Neural crest cell (in vitro differentiated cells): ENCODE measurements at places on chromosomes 13 and 19.

DNA sequence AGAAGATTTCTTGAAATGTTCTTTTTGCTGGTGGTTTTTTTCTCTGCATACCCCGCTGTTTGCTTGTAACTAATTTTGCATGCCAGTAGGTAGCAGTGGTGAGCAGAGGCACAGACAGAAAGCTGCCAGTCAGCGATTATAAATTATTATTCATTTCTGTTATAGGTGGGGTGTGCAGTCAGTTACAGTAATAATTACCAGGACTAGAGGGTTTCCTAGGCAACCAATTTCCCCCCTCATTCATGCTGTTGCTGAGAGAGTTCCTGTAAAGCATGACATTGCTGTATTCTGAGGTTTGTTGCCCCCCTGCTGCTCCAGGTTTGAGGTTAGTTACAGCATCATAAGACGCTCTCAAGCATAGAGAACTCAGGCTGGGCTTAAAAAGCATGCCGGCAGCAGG, 104.5 kb downstream of the URI1 start:
- no peak for DNase-seq

- DNase-seq, result no peak
Measured at GRCh38 chr13:112971288-112971643, 2.3 kb downstream of the MCF2L start.

GRCh38 chr13:108917581-108917980, 288.2 kb downstream of the MYO16 start:
- DNase-seq, result no peak

- no peak for DNase-seq
Measured at GRCh38 chr13:65378943-65379519, 1851.1 kb downstream of the PCDH9 start.

- DNase-seq, result no peak
Measured at GRCh38 chr13:109971456-109972090, 185.2 kb upstream of the IRS2 start.

GRCh38 chr19:40718774-40719391, 2.0 kb downstream of the ITPKC start:
- no peak for DNase-seq

- peak; percentile 52 for DNase-seq
Measured at GRCh38 chr19:33219261-33219815, 6.3 kb downstream of the SLC7A10 start.

DNA sequence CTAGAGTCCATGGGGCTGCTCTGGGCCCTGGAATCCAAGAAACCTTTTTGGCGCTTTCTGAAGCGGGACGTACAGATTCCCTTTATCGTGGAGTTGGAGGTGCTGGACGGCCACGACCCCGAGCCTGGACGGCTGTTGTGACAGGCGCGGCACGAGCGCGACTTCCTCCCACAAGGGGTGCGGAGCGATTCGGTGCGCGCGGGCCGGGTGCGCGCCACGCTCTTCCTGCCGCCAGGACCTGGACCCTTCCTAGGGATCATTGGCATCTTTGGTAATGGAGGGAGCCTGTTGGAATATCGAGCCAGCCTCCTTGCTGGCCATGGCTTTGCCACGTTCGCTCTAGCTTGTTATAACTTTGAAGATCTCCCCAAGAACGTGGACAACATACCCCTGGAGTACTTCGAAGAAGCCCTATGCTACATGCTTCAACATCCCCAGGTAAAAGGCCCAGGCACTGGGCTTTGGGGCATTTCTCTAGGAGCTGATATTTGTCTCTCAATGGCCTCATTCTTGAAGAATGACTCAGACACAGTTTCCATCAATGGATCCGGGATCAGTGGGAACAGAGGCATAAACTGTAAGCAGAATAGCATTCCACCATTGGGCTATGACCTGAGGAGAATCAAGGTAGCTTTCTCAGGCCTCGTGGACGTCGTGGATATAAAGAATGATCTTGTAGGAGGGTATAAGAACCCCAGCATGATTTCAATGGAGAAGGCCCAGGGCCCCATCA, 3.5 kb upstream of the ZFP82 start:
- DNase-seq, result no peak

DNA sequence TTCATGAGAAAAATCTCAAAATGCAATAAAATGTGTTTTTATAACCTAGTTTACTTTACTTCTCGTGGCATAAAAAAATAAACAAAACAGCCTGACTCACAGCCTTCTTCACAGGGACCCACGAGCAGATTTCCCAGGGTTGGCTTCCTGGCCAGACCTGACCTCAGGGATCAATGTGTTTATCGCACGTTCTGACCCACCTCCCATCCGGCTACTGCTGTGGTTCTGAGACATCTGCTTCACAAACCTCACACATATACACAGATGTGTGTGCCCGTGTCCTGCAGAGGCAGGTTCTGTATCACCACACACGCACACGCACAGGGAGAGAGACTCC, 118.3 kb downstream of the COL4A2 start:
- no peak for DNase-seq

DNA sequence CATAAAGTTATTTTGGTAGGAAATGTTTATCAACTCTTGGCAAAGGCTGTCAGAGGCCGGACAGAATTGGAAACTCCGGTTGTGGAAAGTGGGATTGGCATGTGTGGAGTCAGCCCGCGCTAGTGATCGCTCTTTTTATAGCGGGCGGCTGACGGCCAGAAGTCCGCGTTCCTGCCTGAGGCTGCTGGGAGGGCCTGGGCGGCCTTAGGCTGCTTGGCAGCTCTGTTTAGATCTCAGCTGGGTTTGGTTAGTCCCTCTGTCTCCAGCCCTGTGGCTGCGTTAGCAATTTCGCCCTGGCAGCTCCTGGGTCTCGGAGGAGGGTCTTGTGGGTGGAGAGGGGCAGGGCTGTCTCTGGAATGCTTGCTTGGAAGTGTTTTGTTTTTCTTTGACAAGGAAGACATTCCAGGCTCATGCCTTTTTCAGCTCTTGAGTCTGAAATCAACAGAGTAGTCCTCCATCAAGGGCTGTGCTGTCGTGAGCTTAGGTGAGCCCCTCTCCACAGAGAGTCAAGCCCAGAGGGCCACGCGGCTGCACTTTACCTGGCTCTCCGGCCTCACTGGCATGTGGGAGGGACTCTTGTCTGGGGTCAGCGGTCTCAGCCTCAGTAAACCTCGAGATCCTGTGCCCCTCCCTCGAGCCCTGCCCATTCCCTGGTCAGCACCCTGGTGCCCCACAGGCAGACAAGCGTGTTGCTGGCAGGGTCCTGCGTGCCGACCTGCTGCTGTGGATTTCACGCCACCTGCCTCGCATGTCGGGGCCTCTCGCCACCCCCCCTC, 22.5 kb downstream of the DOT1L start:
- no peak for DNase-seq

DNA sequence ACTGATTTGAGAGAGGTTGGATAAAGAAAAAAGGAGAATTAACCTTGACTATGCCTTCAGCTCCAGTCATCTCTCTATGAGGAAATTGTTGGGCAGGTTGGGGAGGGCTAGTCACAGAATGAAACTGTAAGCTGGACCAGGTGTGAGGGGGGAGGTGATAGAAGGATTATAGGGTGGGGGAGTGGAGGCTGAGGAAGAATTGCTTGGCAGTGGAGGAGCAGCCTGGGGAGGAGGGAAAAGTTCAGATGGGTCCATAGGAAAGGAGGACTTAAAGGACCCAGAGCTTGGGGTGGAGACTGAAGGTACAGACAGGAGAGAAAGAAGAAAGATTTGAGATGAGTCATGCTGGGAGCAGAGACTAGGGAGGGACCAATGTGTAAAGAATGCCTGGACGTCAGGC, 8.2 kb upstream of the ZNF431 start:
- no peak for DNase-seq

- no peak for DNase-seq
Measured at GRCh38 chr13:79522583-79522982, 41.6 kb downstream of the NDFIP2 start.

DNA sequence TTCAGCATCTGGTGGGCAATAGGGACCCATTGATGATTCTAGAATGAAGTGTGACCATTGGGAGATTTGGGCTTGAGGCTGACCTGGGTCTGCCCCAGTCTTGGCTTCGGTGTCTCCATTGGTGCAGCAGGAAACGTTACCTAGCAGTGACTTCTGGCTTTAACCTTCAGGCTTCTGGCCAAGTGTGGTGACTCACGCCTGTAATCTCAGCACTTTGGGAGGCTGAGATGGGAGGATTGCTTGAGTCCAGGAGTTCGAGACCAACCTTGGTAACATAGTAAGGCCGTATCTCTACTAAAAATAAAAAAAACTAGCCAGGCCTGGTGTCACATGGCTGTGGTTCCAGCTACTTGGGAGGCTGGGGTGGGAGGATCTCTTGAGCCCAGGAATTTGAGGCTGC, 7.2 kb downstream of the FCHO1 start:
- no peak for DNase-seq

- DNase-seq, result no peak
Measured at GRCh38 chr13:98041081-98041820, 87.8 kb downstream of the IPO5 start.

- peak; percentile 97 for DNase-seq
Measured at GRCh38 chr19:52139252-52140031, at the start of gene ZNF616. ZNF616 (minus strand) TSS chr19:52139938; CDS start chr19:52130512, 9,426 bp downstream.

DNA sequence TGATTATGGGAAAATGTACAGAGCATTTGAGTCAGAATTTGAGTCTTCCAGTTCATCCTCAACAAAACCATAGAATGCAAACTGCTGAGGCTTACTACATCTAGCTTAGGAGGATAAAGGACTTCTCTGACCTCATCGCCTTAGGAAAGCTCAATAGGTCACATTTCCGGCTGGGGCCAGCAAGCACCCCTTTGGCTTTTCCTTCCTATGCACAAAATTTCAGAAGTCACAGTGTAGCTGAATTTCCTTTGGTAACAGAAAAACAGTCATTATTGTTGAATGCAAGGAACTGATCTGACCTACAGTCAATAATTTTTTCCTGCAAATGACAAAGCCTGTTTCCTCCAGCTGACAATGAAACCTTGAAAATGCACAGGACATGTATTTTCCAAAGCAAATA, 32.8 kb upstream of the LRCH1 start:
- DNase-seq, result no peak

DNA sequence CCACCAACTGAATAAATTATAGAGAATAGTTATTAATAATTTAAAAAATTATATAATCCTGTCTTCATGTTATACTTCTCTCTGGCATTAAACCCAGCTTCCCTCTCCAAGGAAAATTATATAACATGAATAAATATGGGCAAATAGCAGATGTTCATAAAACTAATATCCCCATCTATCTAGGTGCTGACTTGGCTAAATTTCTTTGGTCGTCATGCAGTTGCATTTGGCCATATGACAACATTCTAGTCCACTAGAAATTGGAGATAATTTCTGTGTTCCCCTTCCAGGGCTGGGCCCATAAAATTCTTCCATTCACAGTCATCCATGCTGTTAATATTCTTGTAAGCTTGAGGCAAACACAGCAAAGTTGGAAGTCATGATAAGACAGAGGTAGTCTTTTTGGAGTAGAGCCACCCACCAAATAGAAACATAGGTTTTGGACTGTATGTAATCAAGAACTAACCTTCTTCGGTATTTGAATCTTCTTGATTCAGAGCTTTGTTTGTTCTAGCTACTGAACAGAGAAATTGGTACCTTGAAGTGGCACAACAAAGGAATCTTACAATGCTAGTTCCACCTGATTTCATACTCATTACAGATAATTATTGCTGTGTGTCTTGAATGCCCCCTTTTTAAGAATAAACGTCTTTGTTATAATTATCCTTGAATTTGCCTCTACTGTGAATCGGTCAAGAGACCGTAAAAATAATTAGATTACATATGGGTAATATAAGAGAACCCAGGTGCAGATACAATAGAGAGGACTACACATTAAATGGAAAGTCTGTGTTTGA, 678.5 kb upstream of the PCDH20 start:
- DNase-seq, result no peak
